ENCODE measurements at places on chromosomes 3 and 15.

- DNase-seq, result no peak
Measured at GRCh38 chr3:146640361-146640760, 35.2 kb upstream of the PLSCR5 start.

GRCh38 chr3:72255191-72255590, 470.2 kb upstream of the PROK2 start:
- DNase-seq, result peak; percentile 86

GRCh38 chr3:76873532-76874242, 166.2 kb upstream of the ROBO2 start:
- no peak for DNase-seq

GRCh38 chr3:196967412-196968232, 1.0 kb downstream of the PIGZ start:
- no peak for DNase-seq

GRCh38 chr15:35705884-35706585, 160.1 kb upstream of the DPH6 start:
- DNase-seq, result peak; percentile 18
